ENCODE measurements at places on chromosomes 6 and 20. TPM values are rescaled to one million over a fixed set of nuclear protein-coding genes. Genes with fewer than 3 reads are reported as not detected.

DNA sequence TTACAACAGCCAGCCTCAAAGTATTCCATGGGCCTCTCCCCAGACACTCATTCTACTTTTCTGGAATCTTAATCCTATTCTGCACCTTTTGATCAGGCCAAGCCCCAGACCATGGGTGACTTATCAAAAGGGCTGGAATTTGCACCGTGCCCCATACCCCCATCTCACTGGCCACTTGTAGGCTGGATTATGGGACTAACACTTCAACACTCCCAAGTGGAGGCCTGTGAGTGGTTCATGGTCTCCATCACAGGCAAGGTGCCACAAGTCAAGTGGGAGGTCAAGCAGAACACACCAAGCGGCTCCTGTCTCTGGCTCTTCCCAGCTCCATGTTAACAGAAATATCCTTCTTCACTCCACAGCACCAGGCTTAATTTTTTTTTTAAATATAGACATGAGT, 212.3 kb upstream of the HEY2 start:
- peaks cover 4% of the 10 kb centered on the region for H3K27me3 ChIP-seq
- H3K4me1 ChIP-seq: no peaks in the 10 kb centered on the region
- no peak overlapping the region for H3K27ac ChIP-seq

GRCh38 chr6:22145376-22145775, 151.5 kb downstream of the PRL start:
- no peak for DNase-seq
- no peak overlapping the region for H3K27ac ChIP-seq
- H3K36me3 ChIP-seq: no peaks in the 10 kb centered on the region
- H3K4me1 ChIP-seq: peaks cover 23% of the 10 kb centered on the region

DNA sequence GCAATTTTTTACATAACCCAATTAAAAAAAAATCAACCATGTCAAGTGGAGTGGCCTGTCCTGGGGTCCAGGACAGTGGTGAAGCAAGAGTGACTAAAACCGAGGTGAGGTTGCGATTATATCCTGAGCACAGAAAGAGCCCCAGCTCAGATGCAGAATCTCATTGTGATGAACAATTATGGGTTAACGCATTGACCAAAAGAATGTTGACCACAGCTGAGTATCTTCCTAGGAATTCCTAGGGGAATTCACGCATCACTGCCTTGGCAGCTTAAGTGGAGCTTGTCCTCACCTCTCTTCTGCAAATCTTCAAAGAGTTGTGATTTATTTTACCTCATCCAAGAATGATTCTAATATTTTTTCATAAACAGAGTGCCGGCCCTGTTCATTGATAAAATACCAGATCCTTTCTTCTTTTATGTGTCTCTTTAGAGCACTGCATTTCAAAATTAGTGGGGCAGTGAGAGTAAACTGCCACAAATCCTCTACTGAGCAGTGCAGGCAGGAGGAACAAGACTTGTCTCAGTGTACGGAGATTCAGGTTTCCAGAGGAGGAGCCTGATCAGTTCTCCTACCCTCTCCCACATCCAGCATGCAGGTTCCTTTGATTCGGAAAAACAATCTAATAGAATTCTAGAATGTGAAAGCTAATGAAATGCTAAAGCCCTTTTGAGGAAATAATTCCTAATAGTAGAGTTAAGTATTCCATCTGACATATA, 60.1 kb upstream of the ZNF184 start:
- DNase-seq: peak; percentile 46
- no peak overlapping the region for H3K4me3 ChIP-seq
- no peaks in the 10 kb centered on the region for H3K4me1 ChIP-seq
- H3K27ac ChIP-seq: no peak overlapping the region

GRCh38 chr20:4217349-4217841, 202.0 kb upstream of the RNF24 start:
- H3K4me1 ChIP-seq: peaks cover 9% of the 10 kb centered on the region
- no peak overlapping the region for H3K27ac ChIP-seq
- DNase-seq: no peak
- H3K4me3 ChIP-seq: no peak overlapping the region
- H3K36me3 ChIP-seq: no peaks in the 10 kb centered on the region

DNA sequence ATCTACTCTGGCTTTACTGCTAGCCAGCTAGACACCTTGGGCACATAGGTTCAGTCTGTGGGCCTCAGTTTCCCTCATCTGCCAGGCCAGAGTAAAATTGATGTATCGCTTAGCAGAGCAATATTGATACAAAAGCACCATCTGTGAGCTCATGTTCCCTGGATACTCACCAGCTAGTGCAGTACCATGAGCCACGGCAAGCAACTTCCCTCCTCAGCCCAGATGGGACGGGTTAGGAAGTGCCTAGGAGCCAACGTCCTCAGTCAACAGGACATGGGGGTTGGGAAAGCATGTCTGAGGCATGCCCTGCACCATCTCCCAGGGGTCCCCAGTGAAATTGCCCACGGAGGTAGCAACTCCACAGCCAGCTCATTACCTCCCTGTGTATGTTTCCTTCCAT, 258.3 kb downstream of the ANKRD60 start:
- H3K4me3 ChIP-seq: no peak overlapping the region
- DNase-seq: no peak
- H3K36me3 ChIP-seq: no peaks in the 10 kb centered on the region

GRCh38 chr20:45835825-45836224, 2.2 kb downstream of the SNX21 start:
- H3K4me3 ChIP-seq: no peak overlapping the region
- H3K4me1 ChIP-seq: peaks cover 18% of the 10 kb centered on the region
- no peak overlapping the region for H3K27ac ChIP-seq

DNA sequence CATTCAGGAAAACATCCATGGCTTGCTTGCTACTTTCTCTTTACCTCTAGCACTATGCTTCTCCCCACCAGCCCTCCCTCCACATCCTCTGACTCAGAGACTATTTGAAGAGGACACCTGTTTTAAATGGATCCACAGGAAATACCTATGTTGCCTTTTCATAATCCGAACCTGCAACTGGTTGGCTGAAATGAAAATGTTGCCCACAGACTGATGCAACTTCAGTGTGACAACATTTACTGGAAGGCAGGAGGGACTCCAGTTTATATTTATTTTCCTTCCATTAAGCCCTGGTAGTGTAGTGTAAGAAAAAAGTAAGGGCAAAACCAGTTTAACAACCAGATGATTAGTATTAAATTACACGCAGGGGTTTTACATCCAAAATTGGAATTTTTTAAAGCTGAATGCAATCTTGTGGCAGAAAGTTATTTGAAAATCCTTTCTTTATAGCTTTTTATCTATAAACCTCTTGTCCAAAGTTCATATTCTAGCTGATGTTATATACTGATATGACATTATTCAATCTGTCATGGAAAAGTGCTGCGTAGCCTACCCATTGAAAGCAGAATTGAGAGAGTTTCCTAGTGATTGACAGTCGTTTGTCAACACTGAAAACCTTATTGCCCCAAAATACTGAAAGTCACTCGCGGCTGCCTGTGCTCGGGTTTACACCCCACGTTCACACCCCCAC, 881 bp upstream of the AIG1 start:
- no peaks in the 10 kb centered on the region for H3K27me3 ChIP-seq
- H3K4me3 ChIP-seq: peak overlapping the region; percentile 97
- H3K36me3 ChIP-seq: no peaks in the 10 kb centered on the region
- peak; percentile 87 for DNase-seq
- peaks cover 7% of the 10 kb centered on the region for H3K4me1 ChIP-seq

DNA sequence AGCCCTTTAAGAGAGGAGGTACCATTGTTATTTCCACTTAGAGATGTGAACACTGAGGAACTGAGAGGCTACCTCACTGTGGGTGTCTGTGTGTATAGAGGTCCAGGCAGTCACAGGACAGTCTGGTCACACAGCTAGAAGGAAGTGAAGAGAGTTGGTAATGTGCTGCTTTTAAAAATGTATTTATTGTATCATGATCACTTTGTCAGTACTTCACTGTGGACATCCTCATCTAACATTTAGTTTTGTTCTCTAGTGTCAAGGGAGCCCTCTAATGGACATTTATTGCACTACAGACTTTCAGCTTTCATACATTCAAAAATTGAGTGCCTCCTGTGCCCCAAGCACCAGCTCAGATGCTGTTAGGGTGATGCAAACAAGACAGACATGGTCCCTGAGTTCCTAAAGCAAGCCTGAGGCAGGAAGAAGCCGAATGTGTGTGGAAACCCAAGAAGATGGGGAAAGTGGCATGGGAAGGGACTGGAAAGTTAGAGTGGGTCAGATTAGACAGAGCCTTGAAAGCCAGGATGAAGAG, 123.0 kb downstream of the SLC16A10 start:
- H3K27ac ChIP-seq: no peak overlapping the region
- no peaks in the 10 kb centered on the region for H3K4me1 ChIP-seq
- H3K36me3 ChIP-seq: no peaks in the 10 kb centered on the region
- no peak overlapping the region for H3K4me3 ChIP-seq
- peak; percentile 57 for DNase-seq

- no peak overlapping the region for H3K4me3 ChIP-seq
- no peak overlapping the region for H3K27ac ChIP-seq
- H3K4me1 ChIP-seq: no peaks in the 10 kb centered on the region
- H3K27me3 ChIP-seq: no peaks in the 10 kb centered on the region
Measured at GRCh38 chr6:146336191-146336590, 207.4 kb upstream of the RAB32 start.

- H3K4me1 ChIP-seq: 0 out of 2 replicates have a peak, but pooled peaks cover 2% of the 10 kb centered on the region
- DNase-seq: no peak
Measured at GRCh38 chr6:154842833-154843232, 109.6 kb downstream of the SCAF8 start.

DNA sequence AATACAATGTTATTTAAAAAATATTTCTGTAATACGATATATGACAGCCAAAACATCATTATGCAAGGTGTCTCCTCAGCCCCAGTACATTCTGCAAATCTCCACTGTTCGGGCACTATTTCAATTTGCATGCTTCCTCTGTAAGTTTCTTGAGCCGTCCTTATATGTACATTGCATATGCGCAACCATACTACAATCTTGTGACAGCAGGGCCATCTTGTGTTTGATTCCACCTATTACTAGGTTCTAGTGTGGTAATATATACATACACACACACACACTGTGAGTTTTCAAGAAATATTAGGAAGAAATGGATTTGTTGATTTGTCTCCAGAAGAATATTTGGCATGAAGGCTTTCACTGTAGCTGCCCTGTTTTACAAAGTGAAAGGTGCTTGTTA, 9.8 kb downstream of the LYRM4 start:
- H3K4me3 ChIP-seq: no peak overlapping the region
- no peak for DNase-seq
- no peak overlapping the region for H3K27ac ChIP-seq
- no peaks in the 10 kb centered on the region for H3K36me3 ChIP-seq
- H3K4me1 ChIP-seq: no peaks in the 10 kb centered on the region

DNA sequence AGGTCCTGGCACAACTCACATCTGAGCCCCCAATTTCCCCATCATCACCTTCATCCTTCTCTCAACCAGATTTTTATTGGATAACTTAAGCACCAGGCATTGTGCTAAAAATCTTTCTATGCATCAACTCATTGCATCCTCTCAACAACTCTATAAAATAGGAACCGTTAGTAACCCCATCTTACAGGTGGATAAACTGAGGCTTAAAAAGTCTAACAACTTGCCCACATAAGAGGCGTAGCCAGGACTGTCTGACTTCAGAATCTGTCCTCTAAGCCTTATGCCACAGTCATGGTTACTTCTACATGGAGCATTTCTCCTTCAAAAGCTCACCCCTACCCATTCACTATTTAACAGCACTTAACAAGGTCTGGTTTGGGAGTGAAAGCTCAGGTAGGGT, 51.1 kb downstream of the PPP1R16B start:
- H3K4me1 ChIP-seq: no peaks in the 10 kb centered on the region
- no peaks in the 10 kb centered on the region for H3K27me3 ChIP-seq
- H3K36me3 ChIP-seq: no peaks in the 10 kb centered on the region

GRCh38 chr6:150755042-150755441, 110.5 kb upstream of the MTHFD1L start:
- H3K27ac ChIP-seq: no peak overlapping the region
- no peak for DNase-seq
- H3K4me3 ChIP-seq: no peak overlapping the region
- H3K4me1 ChIP-seq: no peaks in the 10 kb centered on the region
- no peaks in the 10 kb centered on the region for H3K36me3 ChIP-seq

DNA sequence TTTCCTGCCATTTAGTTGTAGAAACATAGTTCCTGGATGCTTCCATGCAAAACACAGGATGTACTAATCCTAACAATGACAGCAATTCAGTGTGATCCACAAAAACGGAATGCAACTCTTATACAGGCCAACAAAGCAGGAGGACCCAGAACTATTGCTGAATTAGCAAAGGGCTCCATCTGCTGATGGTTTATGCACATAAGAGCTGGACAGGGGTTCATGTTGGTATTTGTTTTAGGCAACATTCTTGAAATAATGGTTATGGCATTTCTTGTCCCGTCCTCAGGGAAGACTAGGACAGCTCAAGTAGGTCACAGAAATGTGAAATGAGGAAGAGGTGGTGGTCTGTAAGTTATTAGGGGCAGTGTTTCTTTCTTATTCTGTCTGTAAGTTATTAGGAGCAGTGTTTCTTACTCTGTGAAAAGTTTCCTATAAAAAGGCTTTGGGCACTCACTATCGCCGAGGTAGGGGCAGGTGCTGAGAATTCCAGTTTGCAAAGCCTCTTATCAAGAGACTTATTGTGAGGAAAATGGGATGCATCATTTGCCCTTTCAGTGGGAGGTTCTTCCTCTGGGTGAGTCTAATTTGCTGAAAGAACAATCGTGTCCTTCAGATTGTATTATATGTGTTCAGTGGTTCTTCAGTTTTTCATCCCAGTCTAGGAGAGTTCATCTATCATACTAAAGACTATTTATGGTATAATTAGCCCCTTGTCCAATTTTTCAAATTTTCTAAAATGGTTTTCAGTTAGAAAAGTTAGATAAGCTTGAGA, 171.1 kb downstream of the MCHR2 start:
- peak; percentile 82 for DNase-seq
- no peak overlapping the region for H3K27ac ChIP-seq
- H3K4me3 ChIP-seq: peak overlapping the region; percentile 56
- H3K27me3 ChIP-seq: no peaks in the 10 kb centered on the region
- H3K36me3 ChIP-seq: no peaks in the 10 kb centered on the region

GRCh38 chr20:34004227-34004626, 10.5 kb downstream of the RALY start:
- H3K4me3 ChIP-seq: no peak overlapping the region
- DNase-seq: no peak
- H3K27ac ChIP-seq: no peak overlapping the region
- peaks cover 22% of the 10 kb centered on the region for H3K4me1 ChIP-seq
- peaks cover 3% of the 10 kb centered on the region for H3K36me3 ChIP-seq
- H3K27me3 ChIP-seq: no peaks in the 10 kb centered on the region

The ESR1 gene
- not detected for total RNA-seq

The SASH1 gene
- total RNA-seq: 16.5 TPM

The ZSWIM3 gene
- total RNA-seq: 8.1 TPM

The PLG gene
- not detected for total RNA-seq

The PHACTR3 gene
- not detected for total RNA-seq

The TSHZ2 gene
- total RNA-seq: not detected
